ENCODE measurements at places on chromosomes 13 and 19.

DNA sequence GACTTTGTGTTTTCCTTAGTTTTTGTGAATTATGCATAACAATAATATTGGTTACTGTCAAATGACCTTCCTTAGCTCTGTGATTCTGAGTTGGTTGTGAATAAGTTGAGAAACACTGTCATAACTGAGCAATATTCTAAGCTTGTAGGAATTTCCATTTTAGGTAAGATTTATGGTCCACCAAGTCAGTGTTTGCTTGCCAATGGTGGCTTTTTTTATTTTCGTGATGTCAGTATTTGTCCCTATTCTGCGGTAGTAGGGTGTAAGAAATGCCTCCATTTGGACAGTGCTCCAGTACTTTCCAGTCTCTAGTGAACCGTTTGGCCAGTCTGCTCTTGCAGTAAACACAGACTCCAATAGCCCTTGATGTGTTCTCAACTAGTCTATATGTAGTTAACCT lies 94.7 kb downstream of the FRY start:
- DNase-seq = no peak

- no peak for DNase-seq
Measured at GRCh38 chr13:26822146-26822545, 61.6 kb upstream of the GPR12 start.

- no peak for DNase-seq
Measured at GRCh38 chr19:44602081-44602480, 11.3 kb upstream of the IGSF23 start.

DNA sequence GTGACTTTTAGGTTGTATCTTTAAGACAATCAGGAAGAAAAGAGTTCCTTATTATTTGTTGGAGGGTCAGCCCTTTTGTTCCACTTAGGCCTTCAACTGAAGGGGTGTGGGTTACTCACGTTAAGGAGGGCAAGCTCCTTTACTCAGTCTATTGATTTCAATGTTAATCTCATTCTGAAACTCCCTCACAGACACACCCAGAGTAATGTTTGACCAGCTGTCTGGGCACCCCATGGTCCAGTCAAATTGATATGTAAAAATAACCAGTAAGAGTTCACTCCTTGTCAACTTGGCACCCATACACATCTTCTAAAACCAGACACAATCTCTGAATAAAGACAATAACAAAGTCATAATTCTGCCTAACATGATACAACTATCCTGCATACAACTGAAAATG lies 292.9 kb downstream of the KLF5 start:
- no peak for DNase-seq

- no peak for DNase-seq
Measured at GRCh38 chr13:44449999-44450821, 76.6 kb downstream of the SERP2 start.

- no peak for DNase-seq
Measured at GRCh38 chr13:62846302-62846701, 1430.7 kb upstream of the PCDH20 start.

DNA sequence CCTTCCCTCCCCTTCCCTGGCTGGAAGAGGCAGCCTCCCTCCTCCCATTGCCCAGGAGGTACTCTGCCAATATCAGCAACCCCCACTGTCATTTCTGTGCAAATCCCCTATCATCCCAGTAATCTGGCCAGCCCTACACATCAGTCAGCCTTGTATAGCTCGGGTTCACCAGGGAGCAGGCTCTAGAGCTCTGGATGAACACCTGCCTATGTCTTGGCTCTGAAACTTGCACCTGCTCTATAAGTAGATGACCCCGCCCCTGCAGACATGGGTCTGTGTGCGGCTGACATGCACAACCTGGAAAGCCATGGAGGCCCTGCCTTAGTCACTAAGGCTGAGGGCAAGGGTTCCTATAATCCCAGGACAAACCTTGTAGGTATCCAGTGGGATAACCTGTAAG lies 1042.9 kb downstream of the UQCRFS1 start:
- DNase-seq = no peak

GRCh38 chr19:498511-498891 lies 2.2 kb downstream of the MADCAM1 start:
- DNase-seq = no peak

DNA sequence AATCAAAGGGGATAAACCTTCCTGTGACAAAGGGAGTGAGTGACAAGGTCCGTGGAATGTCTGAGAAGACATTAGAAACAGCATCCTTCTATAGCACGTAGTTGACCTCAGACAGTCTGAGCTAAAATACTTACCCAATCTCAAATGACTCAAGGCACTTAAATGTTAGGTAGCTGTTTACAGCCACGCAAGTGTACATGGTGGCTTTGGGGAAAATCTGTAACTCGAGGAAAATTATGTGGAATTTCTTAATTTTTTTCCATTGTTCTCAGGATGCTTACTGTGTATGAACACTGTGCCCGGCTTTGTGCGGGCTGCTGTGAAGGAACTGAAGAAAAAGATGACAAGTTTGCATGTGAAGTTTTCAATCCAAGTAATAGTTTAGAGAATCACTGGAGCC lies 5.2 kb downstream of the LGALS13 start:
- DNase-seq = no peak

- DNase-seq = no peak
Measured at GRCh38 chr13:40340368-40341095, 325.9 kb downstream of the FOXO1 start.

- DNase-seq = no peak
Measured at GRCh38 chr19:4831304-4831978, at the start of gene TICAM1. Gene TICAM1 (minus strand): TSS chr19:4831712. CDS start chr19:4818377, 13,335 bp downstream.

- DNase-seq = no peak
Measured at GRCh38 chr19:3466635-3467034, 13.7 kb downstream of the SMIM24 start.

GRCh38 chr19:1907563-1908363 lies 2.6 kb downstream of the ADAT3 start:
- DNase-seq = no peak

- no peak for DNase-seq
Measured at GRCh38 chr19:28999724-29000433, 213.1 kb downstream of the UQCRFS1 start.

DNA sequence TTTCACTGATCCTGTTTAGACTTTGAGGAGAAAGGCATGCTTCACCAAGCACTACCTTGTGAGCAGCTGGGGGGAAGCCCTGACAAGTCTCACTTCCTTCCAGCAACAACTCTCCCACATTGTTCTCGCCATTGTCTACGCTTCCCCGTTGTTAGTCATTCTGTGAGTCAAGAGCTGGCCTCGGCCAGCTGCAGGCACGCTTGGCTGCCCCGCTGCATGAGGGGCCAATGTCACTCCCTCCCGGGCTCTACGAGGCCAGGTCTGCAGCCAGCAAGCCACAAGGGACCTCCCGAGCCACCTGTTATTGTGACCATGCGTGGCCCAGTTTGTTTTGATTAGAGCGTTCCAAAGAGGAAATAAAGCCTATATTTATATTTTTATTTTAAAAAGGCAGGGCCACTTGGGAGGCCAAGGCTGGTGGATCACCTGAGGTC lies 220.9 kb downstream of the FOXO1 start:
- DNase-seq = no peak

GRCh38 chr19:56842412-56842811 lies 1.9 kb upstream of the PEG3 start:
- DNase-seq = no peak

DNA sequence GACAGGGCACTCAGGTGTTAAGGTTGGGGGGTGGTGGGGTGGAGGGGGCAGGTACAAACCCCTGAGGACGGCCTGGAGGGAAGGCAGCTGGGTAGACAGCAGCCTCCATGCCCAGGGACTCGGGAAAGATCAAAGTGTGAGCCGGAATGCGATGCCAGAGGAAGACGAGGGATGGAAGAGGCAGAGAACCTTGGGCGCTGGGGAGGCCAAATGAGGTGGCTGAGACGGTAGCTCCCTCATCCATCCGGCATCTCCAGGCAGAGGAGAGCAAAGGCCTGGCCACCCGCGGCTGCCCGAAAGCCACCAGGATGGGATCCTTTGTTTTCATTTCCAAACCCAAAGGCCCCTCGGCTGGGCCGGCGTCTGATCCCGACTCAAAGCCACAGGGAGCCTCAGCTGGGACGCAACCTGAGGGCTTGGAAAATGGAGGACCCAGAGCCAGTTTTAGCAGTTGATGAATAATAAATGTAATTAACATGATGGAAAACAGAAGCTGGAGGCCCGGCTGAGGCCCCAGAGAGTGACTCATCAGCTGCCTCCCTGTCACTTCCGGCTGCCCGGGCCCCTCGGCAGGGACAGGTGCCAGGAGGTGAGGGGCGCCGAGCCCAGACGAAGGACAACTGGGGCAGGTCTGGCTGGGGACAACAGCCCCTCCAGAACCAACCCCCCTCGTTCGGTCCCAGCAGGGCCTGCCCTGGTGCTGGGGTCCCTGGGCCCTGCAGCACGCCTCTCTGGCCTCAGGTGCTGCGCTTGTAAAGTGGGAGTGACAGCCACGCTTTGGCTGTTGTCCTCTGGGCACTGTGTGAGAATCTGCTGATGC lies 61.6 kb downstream of the CEBPG start:
- peak; percentile 82 for DNase-seq

GRCh38 chr13:56902276-56902675 lies 238.4 kb upstream of the PRR20A start:
- DNase-seq = no peak

DNA sequence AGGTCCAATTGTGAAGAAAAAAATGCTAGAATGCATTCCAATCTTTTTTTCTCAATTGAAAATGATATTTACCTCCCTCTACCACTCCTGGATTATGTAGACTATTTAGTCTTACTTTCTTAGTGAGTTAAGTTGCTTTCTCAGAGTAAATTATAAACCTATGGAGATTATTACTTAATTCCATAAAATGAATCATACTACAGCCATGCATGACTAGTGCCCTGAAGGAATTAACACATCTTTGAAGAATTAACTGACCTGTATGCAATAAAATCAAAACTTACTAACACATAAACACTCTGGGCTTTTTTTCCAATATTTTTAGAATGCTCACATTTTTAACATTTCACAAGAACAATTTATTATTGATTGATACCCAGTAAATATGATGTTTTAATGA lies 379.4 kb upstream of the DACH1 start:
- DNase-seq = no peak

GRCh38 chr19:3658004-3658869 lies 31.6 kb upstream of the CACTIN start:
- no peak for DNase-seq

GRCh38 chr19:6041991-6042481 lies 64.1 kb upstream of the RANBP3 start:
- DNase-seq = no peak

DNA sequence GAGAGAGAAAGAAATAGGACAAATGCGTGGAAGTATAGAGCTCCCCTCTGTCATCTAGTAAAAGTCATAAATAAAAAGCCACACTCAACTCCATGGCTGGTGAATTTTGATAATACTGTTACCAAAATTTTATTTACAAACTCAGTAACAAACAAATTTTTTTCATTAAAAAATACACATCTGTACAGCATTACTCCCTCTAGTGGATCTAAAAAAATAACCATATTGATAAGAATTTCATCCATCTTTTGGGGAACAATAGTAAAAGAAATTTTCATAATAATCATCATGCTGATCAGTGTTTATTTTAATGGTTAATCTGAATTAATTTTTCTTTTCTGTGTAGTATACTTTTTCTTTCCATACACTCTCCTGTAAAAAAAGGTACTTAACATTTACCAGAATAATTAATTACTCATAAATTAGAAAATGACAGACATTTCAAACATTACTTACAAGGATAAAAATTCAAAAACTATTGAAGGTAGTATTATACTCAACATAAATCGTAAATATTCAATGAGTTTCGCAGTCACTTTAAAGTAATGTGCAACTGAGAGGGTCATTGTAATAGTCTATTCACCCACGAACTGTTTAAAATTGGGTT lies 173.5 kb upstream of the LSM14A start:
- no peak for DNase-seq

GRCh38 chr19:11101057-11101456 lies 11.8 kb downstream of the LDLR start:
- no peak for DNase-seq

- no peak for DNase-seq
Measured at GRCh38 chr19:47374876-47375693, 26.0 kb downstream of the DHX34 start.

- no peak for DNase-seq
Measured at GRCh38 chr19:1103132-1103707, 574 bp upstream of the GPX4 start.

DNA sequence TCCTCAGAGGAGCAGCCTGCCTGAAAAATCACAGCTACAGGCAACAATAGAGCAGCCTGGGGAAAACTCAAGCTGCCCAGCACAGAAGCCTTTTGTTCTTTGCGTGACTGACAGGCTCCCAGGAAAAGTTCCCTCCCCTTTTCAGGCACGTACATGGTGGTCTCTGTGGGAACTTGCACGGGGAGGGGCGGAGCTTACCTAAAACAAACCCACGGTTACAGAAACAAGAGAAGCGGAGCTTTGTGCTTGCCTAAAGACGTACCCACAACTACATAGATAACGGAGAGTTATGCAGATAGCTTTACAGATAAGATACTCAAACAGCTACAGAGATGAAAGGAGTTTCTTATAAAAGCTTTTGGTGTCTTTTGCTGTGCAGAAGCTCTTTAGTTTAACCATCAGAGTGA lies 11.4 kb downstream of the ETFB start:
- DNase-seq = peak; percentile 63

DNA sequence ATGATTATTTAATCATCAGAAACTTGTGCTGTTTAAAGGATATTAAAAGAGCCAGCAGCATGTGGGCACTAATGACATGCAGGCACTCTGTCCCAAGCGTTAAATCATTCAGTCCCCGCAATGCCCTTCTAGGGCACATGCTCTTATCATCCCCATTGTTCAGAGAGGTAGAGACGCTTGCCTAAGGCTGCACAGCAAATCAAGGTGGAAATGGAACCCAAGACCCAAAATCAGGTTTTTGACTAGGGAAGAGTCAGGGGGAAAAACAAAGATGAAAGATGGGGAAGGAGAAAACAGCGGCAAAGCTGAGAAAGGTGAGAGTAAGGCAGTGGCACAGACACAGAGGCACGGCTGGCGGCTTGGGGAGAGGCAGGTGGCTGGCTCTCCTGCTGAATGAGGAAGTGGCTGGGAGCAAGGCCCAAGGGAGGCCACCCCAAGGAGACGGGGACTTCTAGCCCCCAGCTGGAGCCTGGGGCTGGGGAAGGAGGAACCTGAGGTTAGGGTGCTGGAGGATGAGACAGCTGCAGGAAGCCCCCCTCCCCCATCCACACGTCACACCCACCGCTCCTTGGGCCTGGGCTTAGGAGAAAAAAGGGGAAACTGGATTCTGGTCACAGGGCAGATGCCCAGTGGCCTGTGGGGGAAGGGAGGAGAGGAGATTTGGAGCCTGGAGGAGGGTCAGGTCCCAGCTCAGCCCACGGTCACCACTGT lies 1.0 kb upstream of the TYROBP start:
- no peak for DNase-seq

DNA sequence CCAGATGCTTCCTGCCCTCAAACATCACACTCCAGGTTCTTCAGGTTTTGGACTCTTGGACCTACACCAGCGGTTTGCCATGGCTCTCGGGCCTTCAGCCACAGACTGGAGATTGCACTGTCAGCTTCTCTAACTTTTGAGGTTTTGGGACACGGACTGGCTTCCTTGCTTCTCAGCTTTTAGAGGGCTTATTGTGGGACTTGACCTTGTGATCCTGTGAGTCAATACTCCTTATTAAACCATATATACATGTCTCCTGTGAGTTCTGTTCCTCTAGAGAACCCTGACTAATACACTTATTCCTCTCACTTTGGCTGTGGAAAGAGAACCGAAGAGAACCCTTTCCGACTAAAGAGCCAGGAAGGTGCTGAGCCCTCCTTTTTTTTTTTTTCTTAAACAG lies 53.6 kb downstream of the LMO7 start:
- DNase-seq = no peak

Data from SK-N-DZ (cell line).